Cardiac atrium fibroblast (primary cell): ENCODE measurements at places on chromosomes 16 and 17. TPM values are rescaled to one million over a fixed set of nuclear protein-coding genes. Genes with fewer than 3 reads are reported as not detected.

MYCBPAP gene
- total RNA-seq = not detected in 2 replicates

HLF gene
- 0.16 TPM in 1 of 2 replicates, not detected in the other for total RNA-seq

PRSS36 gene
- total RNA-seq = not detected in 2 replicates

CSH1 gene
- not detected in 2 replicates for total RNA-seq

CMTM1 gene
- 2.9 TPM in 1 of 2 replicates, not detected in the other for total RNA-seq

FBXW10B gene
- total RNA-seq = not detected in 2 replicates

PAQR4 gene
- total RNA-seq = 10.0 and 10.5 TPM in 2 replicates

ATPAF2 gene
- total RNA-seq = 17.5 and 32.7 TPM in 2 replicates

CACNG5 gene
- total RNA-seq = not detected in 2 replicates

AOC3 gene
- not detected in 2 replicates for total RNA-seq

NPIPA2 gene
- total RNA-seq = not detected in 2 replicates

NOG gene
- not detected in 2 replicates for total RNA-seq

FTO gene
- total RNA-seq = 82.3 and 96.6 TPM in 2 replicates

MYH8 gene
- not detected in 2 replicates for total RNA-seq

GPR179 gene
- not detected in 2 replicates for total RNA-seq

PPP1R27 gene
- total RNA-seq = not detected in 2 replicates

ITGAL gene
- total RNA-seq = not detected in 2 replicates

RASL10B gene
- total RNA-seq = 1.4 and 4.2 TPM in 2 replicates

TUBG2 gene
- total RNA-seq = 10.9 and 11.2 TPM in 2 replicates

ORC6 gene
- 7.8 and 8.3 TPM in 2 replicates for total RNA-seq

ARL17A gene
- total RNA-seq = 4.1 and 9.7 TPM in 2 replicates

DDX52 gene
- total RNA-seq = 14.3 and 18.0 TPM in 2 replicates

KRT20 gene
- total RNA-seq = not detected in 2 replicates

SRL gene
- not detected in 2 replicates for total RNA-seq

GPRC5C gene
- total RNA-seq = 13.9 and 32.4 TPM in 2 replicates

CCDC78 gene
- 1.6 and 4.5 TPM in 2 replicates for total RNA-seq

FGF11 gene
- 1.8 and 3.4 TPM in 2 replicates for total RNA-seq
